Chondrocyte (in vitro differentiated cells): ENCODE measurements at places on chromosomes 13 and 19. TPM values are rescaled to one million over a fixed set of nuclear protein-coding genes. Genes with fewer than 3 reads are reported as not detected.

DNA sequence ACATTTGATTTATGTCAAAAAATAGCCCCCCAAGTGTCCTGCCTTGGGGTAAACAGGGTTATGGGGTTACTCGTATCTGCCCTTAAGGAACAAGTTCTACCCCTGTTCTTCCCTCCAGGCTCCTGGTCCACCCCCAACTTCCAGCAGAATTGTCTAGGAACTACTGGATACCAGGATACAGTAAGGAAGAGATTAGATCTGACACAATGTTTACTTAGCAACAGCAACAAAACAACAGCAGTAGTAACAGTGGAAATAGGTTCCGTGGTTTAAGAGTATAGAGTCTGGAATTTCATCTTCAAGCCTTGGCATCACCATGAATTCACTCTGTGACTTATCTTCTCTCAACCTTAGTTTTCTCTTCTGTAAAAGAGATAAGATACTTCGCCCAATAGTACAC, 1.7 kb upstream of the FAM98C start:
- H3K36me3 ChIP-seq = peaks cover 8% of the 10 kb centered on the region
- DNase-seq = no peak
- no peak overlapping the region for H3K4me3 ChIP-seq
- H3K27ac ChIP-seq = no peak overlapping the region
- peaks cover 3% of the 10 kb centered on the region for H3K27me3 ChIP-seq

DNA sequence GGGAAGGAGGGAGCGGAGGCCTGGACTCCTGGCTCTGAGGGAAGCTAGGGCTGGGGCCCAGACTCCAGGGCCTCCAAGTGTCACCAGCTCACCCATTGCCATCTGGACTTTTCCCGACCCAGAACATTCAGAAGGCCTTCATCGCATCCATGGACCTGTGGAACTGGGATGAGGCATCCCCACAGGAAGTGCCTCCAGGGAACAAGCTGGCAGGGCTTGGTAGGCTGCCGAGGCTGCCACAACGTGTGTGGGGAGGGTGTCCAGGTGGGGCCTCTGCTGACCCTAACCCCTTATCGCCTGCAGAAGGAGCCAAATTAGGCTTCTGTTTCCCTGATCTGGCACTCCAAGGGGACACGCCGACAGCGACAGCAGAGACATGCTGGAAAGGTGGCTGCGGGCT, 767 bp downstream of the ETV2 start:
- H3K27ac ChIP-seq = no peak overlapping the region
- H3K4me3 ChIP-seq = peak overlapping the region; percentile 42
- H3K27me3 ChIP-seq = no peaks in the 10 kb centered on the region
- H3K36me3 ChIP-seq = peaks cover 4% of the 10 kb centered on the region
- peaks cover 18% of the 10 kb centered on the region for H3K4me1 ChIP-seq
- DNase-seq = no peak

The GRIN2D gene
- total RNA-seq = 2.4 to 5.1 TPM (median 4.9 TPM) in 3 replicates

The C19orf81 gene
- total RNA-seq = 1.7 to 4.3 TPM (median 2.5 TPM) in 3 replicates

The SELENOV gene
- total RNA-seq = not detected in 3 replicates

- peaks cover 11% of the 10 kb centered on the region for H3K36me3 ChIP-seq
- peak overlapping the region; percentile 99 for H3K27ac ChIP-seq
- peaks cover 47% of the 10 kb centered on the region for H3K4me1 ChIP-seq
Measured at GRCh38 chr19:2327773-2328400, 499 bp downstream of the LSM7 start.

DNA sequence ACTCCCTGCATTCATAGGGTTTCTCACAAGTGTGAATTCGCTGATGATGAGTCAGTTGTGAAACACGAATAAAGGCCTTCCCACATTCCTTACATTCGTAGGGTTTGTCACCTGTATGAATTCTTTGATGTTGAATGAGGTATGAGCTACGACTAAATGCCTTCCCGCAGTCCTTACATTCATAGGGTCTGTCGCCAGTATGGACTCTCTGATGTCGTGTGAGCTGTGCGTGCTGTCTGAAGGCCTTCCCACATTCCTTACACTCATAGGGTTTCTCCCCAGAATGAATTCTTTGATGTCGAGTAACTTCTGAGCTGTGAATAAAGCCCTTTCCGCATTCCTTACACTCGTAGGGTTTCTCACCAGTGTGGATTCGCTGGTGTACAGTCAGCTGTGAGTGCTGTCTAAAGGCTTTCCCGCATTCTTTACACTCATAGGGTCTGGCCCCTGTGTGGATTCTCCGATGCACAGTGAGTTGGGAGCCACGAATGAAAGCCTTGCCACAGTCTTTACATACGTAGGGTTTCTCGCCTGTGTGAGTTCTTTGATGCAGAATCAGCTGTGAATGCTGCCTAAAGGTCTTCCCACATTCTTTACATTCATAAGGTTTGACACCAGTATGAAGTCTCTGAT, 30.5 kb upstream of the COX7A1 start:
- H3K4me1 ChIP-seq = peaks cover 13% of the 10 kb centered on the region
- H3K4me3 ChIP-seq = no peak overlapping the region
- H3K36me3 ChIP-seq = peaks cover 9% of the 10 kb centered on the region
- peak overlapping the region; percentile 89 for H3K27ac ChIP-seq
- no peak for DNase-seq
- no peaks in the 10 kb centered on the region for H3K27me3 ChIP-seq
